ENCODE measurements at places on chromosomes 4 and X. TPM values are rescaled to one million over a fixed set of nuclear protein-coding genes. Genes with fewer than 3 reads are reported as not detected.
A peak's percentile ranks its signal among the peaks of the same experiment; 100 is the strongest.

DNA sequence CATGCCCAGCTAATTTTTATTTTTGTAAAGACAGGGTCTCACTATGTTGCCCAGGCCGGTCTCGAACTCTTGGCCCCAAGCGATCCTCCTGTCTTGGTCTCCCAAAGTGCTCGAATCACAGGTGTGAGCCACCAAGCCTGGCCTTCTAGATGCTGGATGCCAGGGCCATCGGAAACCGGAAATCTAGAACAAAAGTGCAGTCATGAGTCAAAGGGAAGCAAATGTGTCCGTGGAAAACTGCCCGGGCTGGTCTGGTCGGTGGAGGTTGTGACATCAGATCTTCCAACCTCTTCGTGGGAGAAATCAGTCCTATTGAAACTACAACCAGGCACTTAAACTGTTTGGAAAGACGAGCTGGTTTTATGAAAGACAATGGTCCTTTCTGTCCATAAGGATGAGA is 92.3 kb upstream of the SHOX start:
- DNase-seq: no peak

The LARP1B gene
- total RNA-seq: 18.9 TPM

DNA sequence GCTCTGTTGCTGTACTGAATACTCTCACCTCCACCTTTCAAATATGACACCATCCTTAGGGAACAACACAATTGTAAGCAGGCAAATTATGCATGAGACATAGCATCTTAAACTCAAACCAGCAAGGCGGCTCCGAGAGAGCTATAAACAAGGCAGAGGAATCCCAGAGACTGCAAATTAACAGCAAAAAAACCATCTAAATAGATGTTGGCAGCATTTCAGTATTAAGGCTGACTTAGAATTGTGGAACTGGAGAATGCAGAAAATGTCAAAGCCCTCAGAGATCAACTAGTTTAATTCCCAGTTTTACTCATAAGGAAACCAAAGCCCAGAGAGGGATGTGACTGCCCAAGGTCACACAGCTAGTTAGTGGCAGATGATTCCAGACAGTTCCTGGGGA is 37.2 kb upstream of the SPANXC start:
- DNase-seq: no peak

- no peak for DNase-seq
These were observed 78.5 kb upstream of the BLTP1 start for GRCh38 chr4:122073615-122074014.

DNA sequence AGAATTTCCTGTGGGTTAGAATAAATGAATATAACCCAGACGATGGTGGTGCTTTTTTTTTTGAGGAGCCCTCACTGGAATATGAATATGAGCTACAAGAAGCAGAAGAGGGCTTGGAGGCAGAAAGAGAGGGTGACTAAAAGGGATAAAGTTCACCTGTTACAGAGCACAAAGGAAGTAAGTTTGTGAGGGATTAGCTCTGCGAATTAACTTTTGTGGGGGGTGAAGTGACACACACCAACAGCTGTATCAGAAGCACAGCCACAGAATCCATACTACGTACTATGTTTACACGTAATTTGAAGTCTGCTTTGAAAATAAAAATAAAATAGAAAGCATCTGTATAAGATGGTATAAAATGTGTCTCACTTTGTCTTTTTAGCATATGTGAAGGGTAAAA is 963.6 kb upstream of the DIAPH2 start:
- no peak for DNase-seq

GRCh38 chrX:1392376-1393068 is 609 bp upstream of the SLC25A6 start:
- no peak for DNase-seq

GRCh38 chrX:11137543-11138139 is 26.5 kb downstream of the HCCS start:
- DNase-seq: no peak

DNA sequence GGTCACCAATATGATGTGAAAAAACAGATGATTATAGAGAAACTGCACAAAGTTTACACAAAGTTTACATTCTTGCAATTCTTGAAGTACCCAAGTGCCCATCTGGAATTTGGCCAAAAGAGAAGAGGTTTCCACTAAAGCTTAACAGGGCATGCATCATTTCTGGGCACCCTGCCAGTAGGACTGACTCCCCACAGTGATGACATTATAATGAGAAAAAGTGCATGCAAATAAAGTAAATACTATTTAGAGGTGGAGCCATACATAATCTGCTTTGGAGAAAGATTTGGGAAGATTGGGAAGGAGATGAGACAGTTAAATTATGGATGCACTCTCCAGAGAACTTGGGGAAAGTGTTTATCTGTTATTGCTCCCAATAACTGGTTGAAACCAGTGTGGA is 93.7 kb upstream of the TRPC3 start:
- DNase-seq: peak; percentile 18

All from activated naive CD4-positive, alpha-beta T cell treated with anti-CD3 and anti-CD28 coated beads for 36 hours (primary cell).